ENCODE measurements at places on chromosomes 2 and 18.
A peak's percentile ranks its signal among the peaks of the same experiment; 100 is the strongest.

DNA sequence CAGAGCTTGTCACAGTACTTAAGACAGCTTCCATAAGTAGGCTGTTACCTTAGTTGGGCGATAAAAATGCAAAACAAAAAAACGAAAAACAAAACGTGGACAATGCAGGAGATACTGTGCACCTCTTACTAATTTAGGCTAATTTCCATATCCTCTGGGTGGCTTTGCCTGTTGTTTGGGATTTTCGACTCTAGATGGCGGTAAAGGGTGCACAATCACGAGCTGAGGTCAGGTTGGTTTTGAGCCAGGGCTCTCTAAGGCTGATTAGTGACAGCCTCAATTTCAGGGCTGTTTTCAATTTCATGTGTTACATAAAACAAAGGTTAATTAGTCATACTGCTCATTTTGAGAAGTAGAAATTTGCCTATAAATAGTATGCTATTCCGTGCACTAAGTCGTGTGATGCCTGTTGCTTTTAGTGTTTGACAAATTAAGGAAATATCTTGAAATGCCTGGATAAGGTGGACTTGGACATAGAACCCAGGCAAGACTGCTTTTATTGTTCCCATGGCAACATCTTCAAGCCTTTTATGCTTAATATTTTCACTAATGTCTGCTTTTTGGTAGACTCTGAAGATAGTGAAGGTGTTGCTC lies 493.1 kb downstream of the SOCS6 start:
- DNase-seq: peak; percentile 49

GRCh38 chr2:223642506-223642905 lies 40.3 kb upstream of the SCG2 start:
- DNase-seq: no peak

GRCh38 chr2:173770947-173771678 lies 194.1 kb downstream of the SP3 start:
- no peak for DNase-seq

DNA sequence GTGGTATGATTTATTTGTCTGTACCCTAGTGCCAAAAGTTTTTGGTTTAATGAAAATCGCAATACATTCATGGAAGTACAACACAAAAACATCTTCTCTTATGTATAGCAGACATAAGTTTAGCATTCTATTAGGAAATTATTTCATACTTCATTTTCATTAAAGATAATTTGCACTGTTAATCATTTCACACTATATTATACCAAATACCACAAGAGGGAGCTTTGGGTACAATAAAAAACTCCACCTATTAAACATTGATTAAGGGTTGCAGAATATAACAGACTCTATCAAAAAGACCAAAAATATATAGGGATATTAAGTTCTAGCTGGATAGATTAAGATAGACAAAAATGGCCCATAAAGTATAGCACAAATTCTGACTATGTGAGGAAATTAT lies 79.0 kb downstream of the SLC66A3 start:
- DNase-seq: no peak

All from GM23338 (cell line).